Hematopoietic multipotent progenitor cell treated with erythropoietin and hydrocortisone succinate and interleukin-3 and kit ligand, for 15 days (in vitro differentiated cells): ENCODE measurements at places on chromosomes 12 and 14.

GRCh38 chr12:122979001-122979907, 1.2 kb upstream of the ARL6IP4 start:
- no peak for DNase-seq

DNA sequence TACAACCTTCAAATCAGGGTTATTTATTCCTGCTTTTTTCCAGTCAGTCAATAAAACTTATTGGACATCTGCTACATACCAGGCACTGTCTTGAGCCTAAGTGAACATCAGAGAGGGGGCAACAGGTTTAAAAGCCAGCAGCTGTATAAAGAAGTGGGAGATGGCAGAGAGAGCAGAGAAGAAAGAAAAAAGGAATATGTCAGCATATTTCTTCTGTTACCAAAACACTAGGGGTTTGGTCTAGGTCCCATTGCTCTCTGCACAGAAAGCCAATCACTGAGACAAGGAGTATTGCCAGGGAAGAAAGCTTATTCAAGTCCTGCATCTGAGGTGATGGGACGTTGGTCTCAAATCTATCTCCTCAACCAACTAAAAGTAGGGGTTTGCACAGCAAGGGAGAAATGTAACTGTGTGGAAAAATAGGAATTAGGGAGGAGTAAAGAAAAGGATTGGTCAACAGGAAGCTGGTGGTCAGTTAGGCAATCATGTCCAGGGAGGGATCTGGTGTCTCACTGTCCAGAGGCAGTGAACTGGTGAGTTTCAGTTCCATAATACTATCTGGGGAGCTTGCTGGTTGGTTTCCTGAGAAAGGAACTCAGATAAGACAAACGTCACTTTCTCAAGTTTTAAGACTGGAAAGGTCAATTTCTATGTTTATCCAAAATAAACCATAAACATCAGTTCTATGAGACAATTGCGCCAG, 107.5 kb downstream of the PHLDA1 start:
- DNase-seq = no peak

DNA sequence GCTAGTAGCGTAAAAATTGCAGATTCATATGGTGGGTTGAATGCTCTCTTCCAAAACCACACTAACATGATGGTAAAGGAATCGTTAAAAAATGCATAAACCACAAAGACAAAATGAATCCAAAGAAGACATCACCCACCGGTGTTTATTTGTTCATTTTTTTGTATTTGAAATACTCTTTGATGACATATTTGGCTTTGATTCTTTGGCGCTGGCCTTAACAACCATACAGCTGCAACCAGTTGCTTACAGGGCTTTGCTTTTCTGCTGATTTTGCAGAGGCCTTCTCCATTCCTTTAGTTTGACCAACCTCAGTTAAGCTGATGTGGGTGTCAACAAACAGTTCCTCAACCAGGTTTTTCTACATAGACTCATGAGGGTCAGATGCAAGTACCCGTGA, 103.5 kb downstream of the CACNA1C start:
- no peak for DNase-seq

DNA sequence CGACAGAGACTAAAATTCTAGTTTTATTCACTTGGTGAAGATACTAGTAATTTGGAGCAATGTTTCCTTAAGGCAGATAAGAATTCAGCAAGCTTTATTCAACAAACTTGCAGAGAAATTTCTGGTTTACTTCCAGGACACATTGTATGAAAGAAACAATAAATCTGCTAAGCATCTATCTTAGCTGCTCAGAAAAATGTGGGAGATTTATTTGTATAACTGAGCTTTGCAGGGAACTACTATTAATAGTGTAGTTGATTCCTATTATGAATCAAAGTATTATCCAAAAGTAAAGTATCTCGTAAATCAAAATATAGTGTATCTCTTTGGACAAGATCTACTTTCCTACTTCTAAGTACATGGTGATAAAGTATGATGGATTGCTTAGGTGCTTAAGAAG, 239.4 kb upstream of the TMTC1 start:
- no peak for DNase-seq

- DNase-seq = no peak
These were observed 110.1 kb downstream of the TXNDC16 start for GRCh38 chr14:52442166-52442565.

DNA sequence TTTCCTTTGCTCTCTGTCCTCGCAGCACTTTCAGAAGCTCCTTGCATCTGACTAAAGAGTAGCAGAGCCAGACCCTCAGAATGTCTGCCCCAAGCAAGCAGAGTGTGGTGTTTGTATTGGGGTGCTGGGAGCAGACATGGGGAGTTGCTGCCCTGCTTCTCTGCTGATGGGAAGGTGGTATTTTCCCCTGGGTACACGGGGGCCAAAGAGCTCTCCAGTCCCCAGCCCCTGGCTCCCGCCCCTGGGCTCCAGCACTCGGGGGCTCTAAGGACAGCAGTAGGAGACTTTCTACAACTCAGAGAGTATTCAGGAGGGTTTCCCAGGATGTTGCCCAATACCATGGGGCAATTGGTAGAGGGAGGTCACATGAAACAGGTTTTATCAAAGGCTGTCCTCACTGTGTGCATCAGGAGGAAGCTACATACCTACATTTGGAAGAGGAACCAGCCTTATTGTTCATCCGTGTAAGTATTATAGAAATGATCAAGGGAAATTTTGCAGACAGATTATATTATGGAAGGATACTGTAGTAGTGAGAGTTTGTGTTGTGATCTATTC, 50.3 kb downstream of the DAD1 start:
- no peak for DNase-seq
